Left renal cortex interstitium (tissue), 4 donors: ENCODE measurements at places on chromosomes 4 and X.

- no peak for DNase-seq
These were observed 306.7 kb upstream of the MAOA start for GRCh38 chrX:43349363-43349762.

DNA sequence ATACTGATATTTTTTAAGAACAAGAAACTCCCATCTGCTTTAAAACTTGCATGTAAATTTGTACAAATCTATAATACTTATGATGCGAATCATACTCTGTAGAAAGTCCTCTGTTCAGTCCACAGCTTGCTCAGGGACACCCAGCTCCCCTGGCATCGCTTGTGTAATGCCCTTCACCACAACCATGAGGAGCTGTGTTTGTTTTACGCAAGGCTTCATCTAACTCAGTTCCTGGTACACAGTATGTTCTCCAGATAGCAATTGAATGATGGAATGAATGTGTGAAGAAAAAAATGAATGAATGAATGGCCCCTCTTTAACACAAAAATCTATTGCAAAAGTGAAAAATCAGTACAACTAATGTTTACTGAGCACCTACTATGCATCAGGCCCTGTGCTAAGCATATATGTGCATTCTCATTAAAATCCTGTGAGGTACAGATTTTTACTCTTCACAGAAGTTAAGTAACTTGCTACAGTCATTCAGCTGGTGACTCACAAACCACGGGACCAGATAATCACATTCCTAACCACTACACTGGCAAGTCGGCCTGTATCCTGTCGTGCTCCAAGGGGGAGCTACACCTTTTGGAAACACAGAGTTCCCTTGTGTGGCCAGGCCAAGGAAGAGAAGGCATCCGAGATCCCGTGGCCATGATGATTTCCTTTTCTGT, 58.7 kb upstream of the KDR start:
- no peak for DNase-seq

DNA sequence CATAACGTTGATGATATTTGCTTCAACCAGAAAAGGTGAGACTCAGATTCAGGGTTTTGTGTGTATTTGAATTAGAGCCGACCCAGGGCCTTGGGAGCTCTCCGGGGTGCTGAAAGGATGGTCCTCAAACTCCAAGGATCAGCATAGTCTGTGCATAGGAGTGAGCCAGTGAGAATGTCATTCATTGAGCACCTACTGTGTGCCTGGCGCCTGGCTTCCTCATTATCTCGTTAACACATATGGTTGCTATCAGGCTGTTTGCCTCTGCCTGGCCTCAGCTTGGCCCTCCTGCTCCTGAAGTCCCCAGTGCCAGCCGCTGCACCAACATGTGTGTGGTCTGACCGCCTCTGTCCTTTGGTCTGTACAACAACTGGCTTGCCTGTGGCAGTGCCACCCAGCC, 25.1 kb upstream of the JAKMIP1 start:
- DNase-seq = no peak

GRCh38 chr4:36492041-36492440, 210.6 kb downstream of the DTHD1 start:
- DNase-seq = no peak

DNA sequence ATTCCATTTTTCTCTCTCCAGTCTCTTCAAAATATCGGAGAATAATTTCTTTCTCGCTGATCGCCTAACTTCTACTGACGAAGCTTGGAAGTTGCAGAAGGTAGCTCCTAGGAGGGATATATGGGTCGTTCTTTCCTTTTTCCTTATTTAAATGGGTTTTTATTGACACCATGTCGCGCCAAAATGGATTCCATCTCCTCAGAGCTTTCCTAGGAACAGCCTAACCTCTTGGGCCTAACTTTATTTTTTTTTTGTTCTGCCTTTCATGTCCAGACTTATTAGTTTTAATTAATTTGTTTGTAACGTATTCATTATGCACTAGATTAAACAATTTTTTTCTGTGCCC, 359.4 kb upstream of the ZCCHC13 start:
- DNase-seq = no peak

DNA sequence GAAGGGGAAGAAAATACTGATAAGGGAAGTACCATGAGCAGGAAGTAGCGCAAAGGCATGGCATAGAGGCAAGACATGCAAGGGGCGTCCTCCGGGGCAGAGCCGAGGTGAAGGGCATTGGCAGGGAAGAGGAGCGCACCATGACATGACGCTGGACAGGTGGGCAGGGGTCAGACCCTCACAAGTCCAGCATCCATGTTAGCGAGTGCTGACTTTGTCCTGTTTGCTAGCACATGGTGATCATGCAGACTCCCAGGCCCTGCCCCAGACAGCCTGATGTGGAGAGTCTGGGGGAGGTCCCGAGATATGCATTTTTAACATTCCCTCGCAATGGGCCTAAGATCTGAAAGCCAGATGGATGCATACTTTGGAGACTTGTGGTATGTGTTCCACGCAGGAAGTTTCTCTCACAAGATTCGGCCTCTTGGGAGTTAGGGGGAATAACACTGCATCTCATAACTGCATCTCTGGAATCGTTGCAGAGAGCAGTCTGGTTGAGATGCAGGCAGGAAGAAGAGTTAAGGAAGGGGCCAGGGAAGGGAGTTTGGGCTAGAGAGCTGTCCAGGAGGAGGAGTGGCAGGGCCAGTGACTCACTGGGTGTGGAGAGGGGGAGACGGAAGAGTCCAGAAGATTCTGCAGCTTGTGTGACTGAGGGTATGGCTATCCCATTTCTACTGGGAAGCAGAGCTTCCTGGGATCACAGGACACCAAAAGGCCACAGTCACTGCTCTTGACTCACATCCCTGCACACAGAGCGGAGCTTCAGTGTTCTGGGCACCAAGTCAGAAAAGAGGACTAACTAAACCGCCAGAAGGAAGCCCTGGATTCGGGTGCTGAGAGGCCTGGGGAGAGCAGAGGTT, 59.7 kb downstream of the FAM184B start:
- DNase-seq = no peak

- no peak for DNase-seq
These were observed 67.9 kb downstream of the SH3RF1 start for GRCh38 chr4:169202878-169203277.
